ENCODE measurements at places on chromosomes 11 and 22.

DNA sequence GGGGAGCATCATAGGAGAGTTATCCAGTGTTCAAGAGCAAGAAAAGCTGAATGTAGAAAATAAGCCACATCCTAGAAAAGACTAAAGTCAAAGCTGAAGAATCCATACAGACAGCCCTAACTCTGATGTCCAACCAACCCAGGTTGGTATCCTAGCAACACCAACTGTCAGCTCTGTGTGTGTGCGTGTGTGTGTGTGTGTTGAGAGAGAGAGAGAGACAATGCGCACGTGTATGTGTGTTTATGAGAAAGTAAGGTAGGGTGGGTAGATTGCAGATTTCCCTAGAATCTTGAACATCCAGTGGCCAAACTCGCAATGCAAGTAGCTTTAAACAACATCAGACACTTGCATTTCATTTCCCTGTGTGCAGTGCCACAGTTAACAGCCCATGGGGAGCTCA, 274.9 kb downstream of the FAM181B start:
- no peak for DNase-seq

- DNase-seq: no peak
These were observed 53.2 kb downstream of the GRIK4 start for GRCh38 chr11:120564573-120565311.

DNA sequence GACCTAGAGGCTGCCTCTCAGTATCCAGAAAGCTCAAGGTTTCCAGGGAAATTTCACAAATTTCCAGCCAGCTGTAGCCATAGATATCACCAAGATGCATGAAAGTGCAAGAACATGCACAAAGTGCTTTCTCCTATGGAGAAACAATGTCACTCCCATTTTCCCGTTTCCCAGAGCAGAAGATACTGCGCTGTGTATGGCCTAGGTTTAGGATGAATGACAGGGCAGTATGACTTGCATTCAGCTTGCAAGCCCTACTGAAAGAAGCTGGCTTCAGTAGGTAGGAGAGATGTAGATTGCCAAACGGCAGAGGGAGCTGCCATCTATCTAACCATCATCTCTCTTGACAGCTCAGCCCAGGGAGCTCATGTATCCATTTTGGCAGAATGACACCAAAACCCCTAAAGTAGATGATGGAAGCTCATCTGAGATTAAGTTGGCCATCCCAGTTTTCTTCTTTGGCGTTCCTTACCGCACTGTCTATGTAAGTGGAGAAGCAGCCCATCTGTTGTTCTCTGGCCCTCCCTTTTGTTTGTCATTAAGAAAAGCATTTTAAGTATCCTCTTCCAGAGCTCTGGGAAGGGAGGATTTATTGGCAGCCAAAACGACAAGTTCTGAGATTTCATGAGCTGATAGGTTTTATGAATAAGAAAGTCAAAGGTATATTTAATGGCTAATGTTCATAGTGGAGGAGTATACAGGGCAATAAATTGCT, 4.6 kb downstream of the TECTA start:
- DNase-seq: no peak

- no peak for DNase-seq
These were observed 81.4 kb downstream of the CDKN1C start for GRCh38 chr11:2804189-2804588.

- DNase-seq: no peak
These were observed 11.4 kb downstream of the FAM181B start for GRCh38 chr11:82722231-82722630.

DNA sequence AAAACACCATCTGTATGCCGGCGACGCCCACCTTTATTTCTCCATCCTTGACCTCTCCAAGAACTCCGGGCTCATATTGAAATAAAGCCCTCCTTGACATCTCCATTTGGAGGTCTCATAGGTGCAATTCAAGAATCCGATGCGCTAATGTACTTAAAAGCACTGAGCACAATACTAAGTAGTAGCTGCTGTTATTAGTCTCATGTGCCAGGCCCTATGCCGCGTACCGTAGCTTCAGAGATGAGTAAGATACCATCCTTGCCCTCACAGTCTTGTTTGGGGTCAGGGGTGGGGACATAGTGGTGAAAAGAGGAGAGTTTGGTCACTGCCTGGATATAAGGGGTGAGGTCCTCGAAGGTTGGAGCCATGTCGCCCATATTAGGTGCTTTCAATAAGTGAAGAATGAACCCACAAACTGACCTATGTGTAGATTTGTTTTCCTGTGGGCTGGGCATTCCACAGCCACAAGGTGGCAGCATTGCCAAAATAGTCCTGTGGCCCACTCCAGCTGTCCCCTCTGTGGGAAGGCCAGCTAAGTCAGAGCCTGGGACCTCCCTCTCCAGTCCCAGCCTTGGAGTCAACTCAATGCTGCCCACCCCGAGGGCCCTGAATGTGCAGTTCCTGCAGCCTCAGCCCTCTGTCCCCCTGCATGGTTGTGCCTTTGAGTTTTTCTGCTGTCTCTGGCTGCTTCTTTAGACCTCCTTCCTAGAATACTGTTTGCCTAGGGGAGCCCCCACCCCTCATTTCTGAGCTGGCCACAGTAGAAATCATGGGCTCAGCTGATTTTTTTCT, 6.5 kb downstream of the DCPS start:
- no peak for DNase-seq

DNA sequence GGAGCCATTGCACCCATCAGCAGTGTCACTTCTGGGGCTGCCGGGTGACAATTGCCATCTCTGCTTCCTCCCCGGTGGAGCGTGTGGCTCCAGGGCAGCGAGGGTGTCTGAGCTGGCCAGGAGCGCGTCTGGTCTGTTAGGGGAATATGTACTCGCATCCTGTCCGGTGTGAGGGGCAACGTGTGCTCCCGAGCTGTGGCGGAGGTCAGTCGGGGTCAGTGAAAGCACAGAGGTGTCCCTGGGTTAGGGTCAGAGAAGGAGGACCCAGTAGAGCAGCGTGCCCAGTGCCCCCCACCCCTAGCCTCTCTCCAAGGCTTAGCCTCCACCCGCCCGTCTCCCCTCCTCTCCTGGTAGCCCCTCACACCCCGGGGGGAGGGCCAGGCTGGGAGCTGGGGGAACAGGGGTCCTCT, 1.5 kb downstream of the CLCF1 start:
- no peak for DNase-seq

GRCh38 chr11:43404406-43404805, 45.7 kb downstream of the TTC17 start:
- DNase-seq: no peak

DNA sequence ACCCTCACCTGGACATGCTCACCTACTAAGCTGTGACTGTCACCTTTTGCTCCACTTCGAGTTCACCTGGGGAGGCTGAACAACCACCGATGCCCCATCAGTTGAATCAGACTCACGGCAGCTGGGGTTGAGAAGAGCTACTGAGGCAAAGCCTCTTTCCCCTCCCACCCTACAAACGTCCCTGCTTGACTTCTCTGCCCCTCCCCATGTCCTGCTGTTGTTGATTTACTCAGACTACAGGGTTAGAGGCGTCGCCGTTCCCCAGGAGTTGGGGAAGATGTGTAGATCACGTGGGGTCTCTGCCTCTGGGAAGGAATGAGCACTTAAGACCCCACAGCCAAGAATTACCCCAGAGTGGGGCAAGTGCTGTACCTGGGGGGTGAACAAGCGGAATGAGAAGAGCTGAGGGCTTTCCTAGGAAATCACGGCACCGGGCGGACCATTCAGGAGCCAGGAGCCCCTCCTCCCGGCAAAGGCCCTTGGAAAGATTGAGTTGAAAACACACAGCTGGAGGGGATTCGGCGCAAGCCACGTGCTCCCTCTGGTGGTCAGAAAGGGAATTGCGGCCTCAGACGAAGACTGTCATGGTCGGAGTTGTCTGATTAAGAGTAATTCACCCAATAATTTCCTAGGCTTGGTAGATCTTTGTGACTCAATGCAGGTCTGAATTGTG, 7.0 kb downstream of the FXYD2 start:
- DNase-seq: peak; percentile 51

GRCh38 chr22:28918550-28919271, 35.3 kb downstream of the ZNRF3 start:
- no peak for DNase-seq

DNA sequence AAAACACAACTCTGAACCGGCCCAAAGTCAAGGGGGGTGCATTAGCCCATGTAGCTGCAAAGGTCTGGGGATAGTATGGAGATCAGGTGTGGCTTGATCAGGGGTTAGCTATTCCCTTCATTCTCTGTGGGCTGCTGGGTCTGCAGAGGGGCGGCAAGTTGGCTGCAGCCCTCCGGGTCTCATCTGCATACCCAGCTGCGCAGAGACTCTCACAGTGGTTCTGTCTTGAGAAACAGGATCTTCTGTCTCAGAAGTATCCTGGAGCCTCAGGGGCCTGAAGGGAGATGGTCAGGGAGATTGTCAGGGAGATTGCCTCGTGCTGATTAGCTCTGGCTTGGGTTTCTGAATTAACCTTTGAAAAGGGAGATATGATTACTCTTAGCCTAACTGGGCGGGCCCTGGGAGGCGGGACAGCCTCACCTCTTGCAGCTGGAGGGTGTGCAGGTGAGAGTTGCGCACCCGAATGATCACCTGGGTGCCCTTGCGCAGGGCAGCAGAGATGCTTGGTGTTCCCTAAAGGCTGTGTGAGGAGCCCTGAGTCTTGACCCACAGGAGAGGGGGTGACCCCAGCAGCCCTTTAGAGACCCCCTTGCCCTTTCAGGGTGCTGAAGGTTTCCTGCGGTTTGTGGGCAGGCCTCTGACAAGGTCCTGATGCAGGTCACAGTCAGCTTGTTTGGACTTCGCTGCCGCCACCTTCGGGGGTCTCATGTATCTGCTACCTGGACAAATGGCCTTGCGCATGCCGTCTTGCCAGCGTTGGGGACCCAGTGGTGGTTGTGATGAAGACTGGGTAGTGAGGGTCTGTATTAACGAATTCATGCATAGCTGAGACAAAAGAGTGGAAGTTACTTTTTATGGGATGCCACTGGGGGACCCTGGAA, 7.3 kb downstream of the ARHGAP8 start:
- DNase-seq: no peak

DNA sequence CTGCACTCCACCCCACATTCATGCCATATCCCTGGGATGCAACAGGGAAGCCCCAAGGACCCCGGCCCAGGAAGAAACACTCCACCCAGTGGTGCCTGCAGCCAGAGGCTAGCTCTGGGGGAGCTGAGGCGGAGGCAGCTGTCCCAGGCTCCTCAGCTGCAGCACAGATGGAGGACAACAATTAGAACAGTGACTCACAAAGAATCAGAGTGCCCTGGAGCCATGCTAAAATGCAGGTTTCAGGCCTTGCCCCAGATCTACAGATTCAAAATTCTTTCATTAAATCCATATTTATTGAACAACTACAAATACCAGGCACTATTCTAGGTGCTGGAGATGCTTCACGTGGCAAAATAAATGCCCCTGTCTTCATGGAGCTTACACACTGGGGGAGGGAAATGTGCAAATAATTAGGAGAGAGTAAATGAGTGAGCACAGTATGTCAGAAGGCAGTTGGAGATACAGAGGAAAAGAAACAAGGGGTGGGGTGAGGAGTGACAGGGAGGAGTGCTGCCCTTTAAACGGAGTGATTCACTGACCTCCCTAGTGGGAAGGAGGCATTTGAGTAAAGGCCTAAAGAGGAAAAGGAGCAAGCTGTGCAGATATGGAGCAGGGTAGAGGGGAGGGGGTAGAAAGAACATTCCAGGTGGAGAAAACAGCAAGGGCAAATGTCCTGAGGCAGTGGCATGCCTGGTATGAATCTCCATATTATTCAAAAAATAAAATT, 73.3 kb upstream of the CSNK2A3 start:
- no peak for DNase-seq

DNA sequence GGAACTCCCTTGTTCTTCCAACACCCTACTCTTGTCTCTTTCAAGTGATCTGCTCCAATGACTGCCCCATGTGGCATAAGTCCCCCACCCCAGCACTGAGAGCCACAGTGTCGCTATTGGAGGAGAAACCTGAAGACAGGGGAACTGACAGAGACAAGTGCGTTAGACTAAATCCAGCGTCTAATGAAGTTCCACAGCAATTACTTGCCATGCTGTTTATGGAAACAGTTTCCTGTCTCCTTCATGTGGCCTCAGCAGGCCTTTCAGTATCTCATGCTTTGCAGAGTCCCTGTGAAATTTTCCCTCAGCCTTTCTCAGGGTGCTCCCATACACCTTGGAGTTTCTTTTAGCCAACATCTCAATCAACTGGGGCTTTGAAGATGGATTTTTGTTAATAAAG, 277.4 kb downstream of the ETS1 start:
- no peak for DNase-seq

- DNase-seq: no peak
These were observed 19.7 kb upstream of the APOL3 start for GRCh38 chr22:36180038-36180880.

- DNase-seq: no peak
These were observed 717.0 kb upstream of the CCDC179 start for GRCh38 chr11:23577296-23577695.

- DNase-seq: no peak
These were observed 37.6 kb upstream of the MTNR1B start for GRCh38 chr11:92931746-92932422.

DNA sequence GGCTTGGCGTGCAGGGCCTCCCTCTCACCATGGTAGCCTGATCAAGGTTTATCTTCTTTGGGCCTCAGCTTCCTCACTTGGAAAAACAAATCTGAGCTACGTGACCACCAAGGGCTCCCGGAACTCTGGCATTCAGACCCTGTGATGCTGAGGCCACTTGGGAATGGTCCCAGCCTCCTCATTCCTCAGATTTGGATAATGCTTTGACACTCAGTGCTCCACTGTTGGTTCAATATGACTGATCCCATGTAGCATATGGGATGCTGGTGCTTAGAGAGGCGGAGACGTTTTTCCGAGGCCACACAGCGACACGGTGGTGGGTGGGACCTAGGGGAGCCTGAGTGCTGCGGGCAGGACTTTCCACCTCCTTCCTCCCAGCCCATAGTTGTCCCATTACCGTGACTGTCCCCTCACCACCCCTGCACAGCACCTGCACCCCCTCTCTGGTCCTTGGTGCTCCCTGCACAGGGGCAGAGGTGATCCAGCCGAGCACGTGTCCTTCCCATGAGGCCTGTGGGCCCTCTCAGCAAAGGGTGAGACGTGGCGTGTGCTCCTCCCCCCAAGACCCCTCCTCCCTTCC, 23.1 kb downstream of the MB start:
- DNase-seq: no peak

- no peak for DNase-seq
These were observed 11.0 kb downstream of the CRELD2 start for GRCh38 chr22:49929211-49929979.

GRCh38 chr11:112163875-112164685, at the start of gene IL18:
IL18 (minus strand) TSS chr11:112164094; CDS start chr11:112155053, 9,041 bp downstream.
- DNase-seq: no peak

DNA sequence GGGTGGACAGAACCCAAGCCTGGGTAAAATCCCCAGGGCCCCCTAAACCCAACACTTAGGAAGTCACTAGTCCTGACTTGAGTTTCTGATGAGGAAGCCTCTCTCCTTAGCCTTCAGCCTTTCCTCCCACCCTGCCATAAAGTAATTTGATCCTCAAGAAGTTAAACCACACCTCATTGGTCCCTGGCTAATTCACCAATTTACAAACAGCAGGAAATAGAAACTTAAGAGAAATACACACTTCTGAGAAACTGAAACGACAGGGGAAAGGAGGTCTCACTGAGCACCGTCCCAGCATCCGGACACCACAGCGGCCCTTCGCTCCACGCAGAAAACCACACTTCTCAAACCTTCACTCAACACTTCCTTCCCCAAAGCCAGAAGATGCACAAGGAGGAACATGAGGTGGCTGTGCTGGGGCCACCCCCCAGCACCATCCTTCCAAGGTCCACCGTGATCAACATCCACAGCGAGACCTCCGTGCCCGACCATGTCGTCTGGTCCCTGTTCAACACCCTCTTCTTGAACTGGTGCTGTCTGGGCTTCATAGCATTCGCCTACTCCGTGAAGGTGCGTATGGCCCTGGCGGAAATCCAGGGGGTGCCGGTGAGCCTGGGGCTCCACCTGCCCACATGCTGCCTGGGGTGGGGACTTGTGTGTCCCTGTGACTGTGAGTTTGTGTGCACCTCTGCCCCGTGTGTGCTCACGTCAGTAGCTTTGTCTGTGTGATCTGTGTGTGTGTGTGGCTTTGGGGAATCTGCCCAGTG, at the start of gene IFITM1:
Gene IFITM1 (plus strand): TSS at position 254 of the 767 bp plus-strand sequence. CDS start 131 bp downstream, at position 385.
- DNase-seq: peak; percentile 43
